ENCODE measurements at places on chromosomes 13 and 19. TPM values are rescaled to one million over a fixed set of nuclear protein-coding genes. Genes with fewer than 3 reads are reported as not detected.

HSD11B1L gene
- total RNA-seq = 4.5 TPM

ZNF813 gene
- total RNA-seq = 3.3 TPM

FCGBP gene
- total RNA-seq = 0.33 TPM

CGB8 gene
- total RNA-seq = not detected

IFNL1 gene
- total RNA-seq = not detected

LGI4 gene
- total RNA-seq = 0.73 TPM

POU4F1 gene
- not detected for total RNA-seq

ALKBH6 gene
- total RNA-seq = 23.6 TPM

PTH2 gene
- not detected for total RNA-seq

PSPN gene
- total RNA-seq = 1.5 TPM

KL gene
- not detected for total RNA-seq

OR10H1 gene
- total RNA-seq = not detected

PNMA8B gene
- total RNA-seq = 0.31 TPM

BTBD2 gene
- 54.0 TPM for total RNA-seq

TSPAN16 gene
- not detected for total RNA-seq

CEACAM5 gene
- total RNA-seq = not detected

ICAM3 gene
- 8.4 TPM for total RNA-seq

MRPL54 gene
- 39.6 TPM for total RNA-seq

GSX1 gene
- total RNA-seq = not detected

OBI1 gene
- 10.7 TPM for total RNA-seq

BORA gene
- 20.8 TPM for total RNA-seq

TMC4 gene
- 0.15 TPM for total RNA-seq

MIA gene
- 61.4 TPM for total RNA-seq

TRPC4 gene
- total RNA-seq = not detected

PSG3 gene
- total RNA-seq = not detected

ZNF653 gene
- total RNA-seq = 3.0 TPM

FBXL3 gene
- 32.3 TPM for total RNA-seq

FPR1 gene
- not detected for total RNA-seq

ZNF136 gene
- 8.0 TPM for total RNA-seq

ZNF441 gene
- total RNA-seq = 6.2 TPM

NAPSA gene
- 0.36 TPM for total RNA-seq

ZNF723 gene
- not detected for total RNA-seq

CLEC4M gene
- not detected for total RNA-seq

ZNF90 gene
- total RNA-seq = 7.0 TPM

CGB5 gene
- not detected for total RNA-seq

LIN7B gene
- total RNA-seq = 7.0 TPM

ARID3A gene
- 12.0 TPM for total RNA-seq

KCTD12 gene
- total RNA-seq = 31.3 TPM

ZNF615 gene
- total RNA-seq = 5.2 TPM

ZNF571 gene
- total RNA-seq = 4.0 TPM

Measured in melanocyte of skin (primary cell).